ENCODE measurements at places on chromosomes 4 and X.

- peak; percentile 38 for DNase-seq
These were observed 3.9 kb upstream of the SYN1 start for GRCh38 chrX:47623540-47624027.

- DNase-seq, result no peak
These were observed 158.5 kb upstream of the MXRA5 start for GRCh38 chrX:3504916-3505315.

GRCh38 chr4:26858947-26859401 lies 1.7 kb upstream of the STIM2 start:
- DNase-seq, result no peak

GRCh38 chr4:74545448-74545847 lies 100.5 kb downstream of the AREG start:
- peak; percentile 53 for DNase-seq

DNA sequence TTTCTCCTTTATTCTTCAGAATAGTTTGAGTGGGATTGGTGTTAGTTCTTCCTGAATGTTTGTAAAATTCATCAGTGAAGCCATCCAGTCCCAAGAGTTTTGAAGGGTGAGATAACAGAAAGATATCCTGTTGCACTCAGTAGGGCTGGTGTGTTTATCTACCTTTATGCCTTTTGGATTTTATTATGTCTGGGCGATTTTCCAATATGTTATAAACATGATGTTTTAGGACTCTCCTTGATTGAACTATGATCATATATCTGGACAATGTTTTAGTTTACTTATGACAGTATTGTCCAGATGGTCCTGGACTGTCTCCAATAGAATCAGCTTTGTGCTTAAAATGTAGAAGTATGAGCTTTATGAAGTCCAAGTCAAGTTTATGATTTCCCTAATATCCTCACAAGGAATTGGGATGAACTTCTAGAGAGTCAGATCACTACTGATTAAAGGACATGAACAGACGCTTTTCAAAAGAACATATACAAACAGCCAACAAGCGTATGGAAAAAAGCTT lies 77.6 kb upstream of the ITM2A start:
- no peak for DNase-seq

DNA sequence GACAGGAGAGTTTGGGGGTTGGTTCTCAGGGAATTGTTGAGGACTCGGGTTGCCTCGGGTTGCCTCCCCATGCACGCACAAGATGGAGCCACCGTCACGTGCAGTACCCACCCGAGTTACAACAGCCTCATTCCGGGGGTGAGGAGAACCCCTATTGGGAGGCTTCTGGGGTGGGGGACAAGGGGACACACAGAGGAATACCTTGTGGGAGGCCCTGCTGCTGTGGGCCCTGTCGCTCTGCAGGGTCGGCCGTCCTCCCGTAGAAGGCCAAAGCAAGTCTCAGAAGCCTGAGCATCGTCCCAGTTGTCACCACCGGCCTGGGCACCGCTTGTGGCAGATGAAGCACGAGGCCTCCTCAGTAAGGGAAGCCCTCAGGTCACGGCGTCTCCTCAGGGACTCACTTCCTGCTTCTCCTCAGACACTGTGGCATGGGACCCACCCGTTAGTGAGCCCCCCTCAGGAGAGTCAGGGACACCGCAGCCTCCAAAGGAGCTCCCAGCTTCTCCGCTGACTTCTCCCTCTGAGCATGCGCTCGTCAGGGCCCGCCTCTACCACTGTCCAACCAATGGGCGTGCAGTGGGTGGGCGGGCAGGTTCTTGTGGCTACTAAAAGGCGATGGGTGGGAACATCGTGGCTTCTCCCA lies at the start of gene CT55:
Gene CT55 (minus strand): TSS at position 522 of the 643 bp plus-strand sequence. CDS start 227 bp downstream, at position 295.
- DNase-seq, result no peak

DNA sequence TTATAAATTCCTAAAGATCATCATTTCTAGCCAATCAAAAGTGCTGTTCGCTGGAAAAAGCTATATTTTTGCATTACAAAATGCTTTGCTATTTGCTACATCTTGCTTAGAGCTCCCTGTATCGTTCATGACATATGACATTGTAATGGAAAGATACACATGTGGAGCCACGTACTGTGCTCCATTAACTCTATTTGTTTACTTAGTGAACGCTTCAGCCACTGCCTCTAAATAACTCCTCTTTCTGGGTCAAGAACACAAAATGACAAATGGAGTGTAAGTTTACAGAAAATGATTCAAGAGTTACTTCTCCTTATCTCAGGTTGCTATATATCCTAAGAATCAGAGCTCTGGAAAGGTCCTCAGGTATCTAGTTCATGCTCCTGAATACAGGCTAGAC lies 329.1 kb upstream of the SMIM31 start:
- DNase-seq, result no peak

GRCh38 chrX:39944416-39944815 lies 153.3 kb downstream of the BCOR start:
- DNase-seq, result no peak

GRCh38 chr4:146040623-146041022 lies 102.0 kb upstream of the ZNF827 start:
- DNase-seq, result no peak

DNA sequence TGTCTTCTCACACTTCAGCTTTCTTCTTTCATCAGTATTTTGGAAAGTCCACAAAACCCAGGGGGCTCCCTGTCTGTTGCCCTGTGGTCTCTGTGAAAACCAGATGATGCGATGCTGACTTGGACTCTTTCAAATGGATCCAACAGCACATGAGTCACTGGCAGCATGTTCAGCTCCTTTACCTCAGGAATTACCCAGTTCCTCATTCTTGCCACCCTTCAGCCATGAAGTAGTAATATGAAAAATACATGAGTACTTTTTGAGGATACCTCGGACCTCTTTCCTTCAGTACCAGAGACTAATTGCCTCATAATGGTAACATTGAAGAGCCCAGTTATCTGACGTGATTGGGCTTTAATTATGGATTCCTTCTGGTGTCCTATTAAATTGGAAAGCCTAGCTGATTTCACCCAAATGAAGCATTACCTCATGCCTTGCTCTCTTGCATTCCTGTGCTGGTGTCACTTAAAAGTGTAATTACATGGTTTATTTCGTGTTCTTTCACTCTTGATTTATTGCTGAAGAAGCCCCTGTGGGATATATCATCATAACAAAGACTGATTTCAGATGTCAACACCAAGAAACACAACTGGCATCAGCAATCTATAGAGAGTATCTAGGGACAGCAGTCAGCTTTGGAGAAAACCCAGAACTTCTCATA lies 63.4 kb downstream of the NFKB1 start:
- no peak for DNase-seq

DNA sequence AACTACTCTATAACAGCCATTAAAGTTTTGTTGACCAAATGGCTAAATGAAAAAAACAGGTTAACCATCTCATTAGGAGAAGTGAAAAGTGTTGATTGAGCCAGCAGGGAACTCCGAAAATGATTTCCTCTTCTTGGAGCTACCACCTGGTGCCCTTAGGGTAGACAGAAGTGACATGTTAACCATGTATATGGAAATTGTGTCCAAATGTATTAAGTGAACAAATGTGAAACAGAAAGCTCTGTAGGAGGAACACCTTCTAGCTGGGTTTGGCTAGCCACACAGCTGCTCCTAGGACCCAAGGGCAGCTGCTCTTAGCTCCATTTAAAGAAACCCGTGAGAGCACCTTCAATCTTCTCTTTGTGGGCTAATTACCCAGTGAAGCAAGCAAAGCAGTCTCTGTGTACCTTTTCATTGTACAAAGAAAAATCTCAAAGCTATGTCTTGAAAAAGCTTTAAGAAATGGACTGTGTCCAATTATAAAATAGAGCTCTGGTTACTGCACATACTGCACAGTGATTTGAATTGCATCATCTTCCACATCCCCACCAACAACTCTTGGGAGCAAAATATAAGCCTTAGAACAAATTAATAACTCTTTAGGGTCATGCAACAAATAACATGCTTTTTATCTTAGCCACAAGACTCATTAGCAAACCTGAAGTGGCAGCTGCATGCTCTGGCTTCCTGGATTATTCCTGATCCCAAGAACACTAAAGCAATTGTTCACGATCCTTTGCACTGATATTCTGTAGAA lies 59.2 kb upstream of the PARM1 start:
- no peak for DNase-seq

DNA sequence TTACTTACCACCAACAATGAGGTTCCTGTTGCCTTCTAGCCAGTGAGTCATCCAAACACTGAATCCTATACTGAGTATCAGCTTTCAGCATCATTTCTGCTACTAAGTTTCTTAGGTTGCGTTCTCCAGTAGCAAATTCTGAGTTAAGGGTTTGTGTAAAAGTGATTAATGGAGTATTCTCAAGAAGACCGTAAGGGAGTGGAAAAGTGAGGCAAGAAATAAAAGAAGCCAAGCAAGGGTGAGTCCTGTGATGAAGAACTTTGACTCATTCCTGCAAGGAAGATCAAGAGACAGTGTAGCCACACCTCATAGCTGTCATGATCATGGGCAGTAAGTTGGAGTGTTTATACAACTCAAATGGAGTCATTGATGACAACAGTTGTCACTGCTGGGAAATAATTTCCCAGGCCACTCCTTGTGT lies 446.2 kb downstream of the RAPGEF2 start:
- DNase-seq, result no peak

DNA sequence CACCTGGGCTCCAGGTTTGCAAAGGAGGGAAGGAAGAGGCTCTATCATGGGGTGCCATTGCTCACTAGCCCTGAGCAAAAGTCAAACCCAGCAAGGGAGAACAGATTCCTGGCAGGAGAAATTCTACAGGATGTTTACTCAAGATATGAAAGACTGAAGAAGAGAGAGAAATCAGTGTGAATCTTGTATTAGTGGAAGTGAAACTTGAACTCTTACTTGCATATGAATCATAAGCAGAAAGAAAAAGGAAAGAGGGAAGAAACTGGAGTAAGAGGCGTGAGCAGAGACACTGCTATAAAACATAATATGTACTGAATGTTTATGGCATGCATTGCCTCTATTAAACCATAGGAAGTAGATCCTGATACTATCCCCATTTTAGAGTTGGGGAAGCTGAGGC lies 60.9 kb downstream of the C4orf46 start:
- DNase-seq, result no peak

DNA sequence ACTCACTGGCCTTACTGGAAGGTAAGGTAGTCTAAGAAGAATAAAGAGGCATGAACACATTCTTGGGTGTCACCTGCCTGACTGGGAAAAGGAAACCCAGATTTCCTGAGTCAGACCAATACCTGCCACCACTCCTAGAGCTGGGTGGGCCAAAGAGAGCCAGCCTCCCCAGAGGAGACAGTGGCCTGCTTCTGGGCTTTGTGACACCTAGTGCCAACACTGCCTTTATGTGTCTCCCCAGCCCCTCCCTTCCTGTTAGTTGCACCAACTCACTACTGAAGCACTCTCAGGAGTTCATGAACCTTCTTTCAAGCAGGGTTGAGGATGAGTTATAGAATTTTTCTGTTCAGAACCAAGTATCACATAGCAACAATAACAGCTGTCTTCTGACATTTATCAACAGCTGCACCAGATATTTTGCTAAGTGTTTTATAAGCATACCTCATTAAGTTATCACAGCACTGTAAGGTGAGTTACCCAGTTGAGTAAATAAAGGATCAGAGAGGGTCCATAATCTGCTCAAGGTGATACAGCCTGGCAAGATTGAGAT lies 77.6 kb upstream of the ETNPPL start:
- DNase-seq, result no peak

- no peak for DNase-seq
These were observed 10.7 kb downstream of the CNGA1 start for GRCh38 chr4:48005781-48006180.

DNA sequence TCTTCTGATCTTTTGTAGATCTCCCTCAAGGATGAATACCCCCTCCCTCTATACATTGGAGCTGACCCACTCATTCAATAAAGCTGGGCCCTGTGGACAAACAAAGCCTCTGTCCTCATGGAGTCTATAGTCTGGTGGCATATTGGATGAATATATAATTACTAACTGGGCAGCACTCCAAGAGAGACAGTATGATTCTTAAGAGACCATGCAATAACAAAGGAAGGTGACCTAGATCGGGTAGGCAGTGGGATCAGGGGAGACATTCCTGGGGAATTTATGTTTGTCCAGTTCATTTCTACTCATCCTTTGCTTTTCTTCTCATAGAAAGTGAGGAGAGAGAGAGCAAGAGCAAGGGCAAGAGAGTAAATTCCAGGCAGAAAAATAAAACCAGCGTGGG lies 23.5 kb upstream of the CXCL13 start:
- DNase-seq, result no peak

- DNase-seq, result no peak
These were observed 104.3 kb downstream of the USP46 start for GRCh38 chr4:52554612-52555355.

- no peak for DNase-seq
These were observed 90.9 kb upstream of the BANK1 start for GRCh38 chr4:101699441-101700124.

DNA sequence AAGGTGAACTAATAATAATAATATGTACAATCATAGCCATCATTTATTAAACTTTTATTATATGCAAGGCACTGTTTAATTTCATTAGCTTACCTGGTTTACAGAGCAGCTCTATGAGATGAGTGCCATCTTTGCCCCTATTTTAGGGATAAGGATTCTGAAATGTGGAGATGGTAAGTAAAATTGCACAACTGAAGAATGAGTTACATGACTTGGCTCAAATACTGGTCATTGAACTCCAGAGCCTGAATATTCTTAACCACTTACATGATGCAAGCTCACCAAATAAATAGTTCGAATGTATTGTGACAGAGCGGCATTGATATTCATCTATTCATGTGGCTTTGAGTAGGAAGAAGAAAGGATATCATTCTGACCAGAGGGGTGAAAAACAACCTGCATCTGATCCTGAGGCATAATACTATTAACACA lies 11.7 kb downstream of the ALB start:
- DNase-seq, result no peak

DNA sequence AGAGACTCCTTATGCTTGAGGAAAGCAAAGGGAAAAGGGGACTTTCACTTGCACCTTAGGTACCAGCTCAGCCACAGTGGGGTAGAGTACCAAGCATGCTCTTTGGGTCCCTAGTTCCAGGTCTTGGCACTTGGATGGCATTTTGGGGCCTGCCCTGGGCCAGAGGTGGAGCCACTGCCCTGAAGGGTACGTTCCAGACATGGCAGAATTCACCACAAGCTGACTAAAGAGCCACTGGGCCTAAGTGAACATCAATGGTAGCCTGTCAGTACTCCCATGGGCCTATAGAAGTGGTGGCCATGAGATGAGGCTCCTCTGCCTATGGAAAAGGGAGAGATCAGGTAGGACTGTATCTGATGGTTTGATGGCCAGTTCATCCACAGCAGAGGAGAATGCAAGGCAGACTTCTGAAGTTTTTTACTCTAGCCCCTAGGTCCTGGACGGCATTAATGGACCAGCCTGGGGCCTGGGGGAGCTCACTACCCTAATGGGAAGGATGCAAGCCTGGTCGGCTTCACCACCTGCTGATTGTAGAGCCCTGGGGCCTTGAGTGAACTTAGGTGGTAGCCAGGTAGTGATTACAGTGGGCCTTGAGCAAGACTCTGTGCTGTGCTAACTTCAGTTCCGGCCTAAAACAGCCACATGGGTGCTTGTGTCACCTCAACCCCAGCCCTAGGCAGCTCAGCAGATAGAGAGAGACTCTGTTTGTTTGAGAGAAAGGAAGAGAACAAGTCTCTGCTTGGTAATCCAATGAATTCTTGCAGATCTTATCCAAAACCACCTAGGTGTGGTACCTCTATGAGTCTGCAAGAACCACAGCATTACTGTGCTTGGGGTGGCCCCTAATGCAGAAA lies 19.8 kb upstream of the HSFX4 start:
- no peak for DNase-seq

GRCh38 chrX:126770179-126770578 lies 49.4 kb upstream of the PRR32 start:
- no peak for DNase-seq

All from right lobe of liver (tissue), 6 donors.